ENCODE measurements at places on chromosomes 5 and 9.

GRCh38 chr5:168770036-168770498 lies 190.9 kb upstream of the PANK3 start:
- DNase-seq, result no peak

DNA sequence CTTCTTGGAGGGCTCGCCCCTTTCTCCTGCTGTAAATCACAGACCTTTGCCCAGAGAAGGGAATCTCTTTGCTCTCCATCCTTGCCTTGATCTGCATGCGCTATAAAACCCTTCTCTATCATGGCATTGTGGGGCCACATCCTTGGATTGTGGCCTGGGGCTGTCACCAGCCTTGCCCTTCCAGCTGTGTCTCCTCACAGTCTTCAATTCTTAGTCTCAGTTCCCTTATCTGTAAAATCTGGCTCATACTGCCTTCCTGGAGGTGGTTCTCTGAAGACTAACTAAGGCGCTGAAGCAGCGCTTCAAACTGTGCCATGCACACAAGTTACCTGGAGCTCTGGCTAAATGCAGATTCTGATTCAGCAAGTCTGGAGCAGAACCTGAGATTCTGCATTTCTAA lies 53.4 kb upstream of the RARS1 start:
- DNase-seq, result no peak

- no peak for DNase-seq
Observed at GRCh38 chr5:25091921-25092320, 447.1 kb upstream of the CDH10 start.

DNA sequence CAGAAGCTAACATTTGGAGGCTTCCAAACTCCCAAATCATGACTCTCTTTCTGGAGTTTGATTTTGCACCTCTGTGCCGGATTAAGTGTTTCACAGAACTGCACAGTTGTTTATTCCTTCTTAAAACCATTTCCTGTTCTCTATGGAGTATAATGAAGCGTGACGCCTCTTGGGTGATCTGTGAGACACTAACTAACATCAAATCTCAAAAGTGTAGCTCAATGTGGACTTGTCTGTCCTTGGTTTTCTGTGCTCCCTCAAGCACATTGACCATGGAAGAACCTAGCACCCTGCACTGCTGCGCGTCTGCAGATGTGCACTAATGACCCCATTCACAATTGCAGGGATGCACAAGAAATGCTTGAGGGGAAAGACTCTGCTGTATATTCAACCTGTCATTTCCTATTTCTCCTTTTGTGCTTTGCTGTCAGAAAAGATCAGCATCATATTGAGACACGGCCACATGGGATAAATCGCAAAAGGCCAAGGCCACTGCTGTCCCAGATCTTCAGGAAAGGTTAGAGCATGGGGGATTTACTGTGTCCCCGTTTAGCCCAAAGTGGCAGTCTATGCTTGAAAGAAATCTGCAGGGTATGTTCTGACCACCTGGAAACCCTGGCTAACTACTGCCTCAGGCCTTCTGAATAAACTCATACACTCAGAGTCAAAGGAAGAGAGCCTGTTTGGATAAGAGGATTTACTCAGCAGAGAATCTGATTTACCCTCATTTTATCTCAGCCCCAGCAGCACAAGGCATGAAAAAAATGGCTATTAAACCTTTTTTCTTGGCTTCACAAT lies 109.6 kb downstream of the BAAT start:
- no peak for DNase-seq

DNA sequence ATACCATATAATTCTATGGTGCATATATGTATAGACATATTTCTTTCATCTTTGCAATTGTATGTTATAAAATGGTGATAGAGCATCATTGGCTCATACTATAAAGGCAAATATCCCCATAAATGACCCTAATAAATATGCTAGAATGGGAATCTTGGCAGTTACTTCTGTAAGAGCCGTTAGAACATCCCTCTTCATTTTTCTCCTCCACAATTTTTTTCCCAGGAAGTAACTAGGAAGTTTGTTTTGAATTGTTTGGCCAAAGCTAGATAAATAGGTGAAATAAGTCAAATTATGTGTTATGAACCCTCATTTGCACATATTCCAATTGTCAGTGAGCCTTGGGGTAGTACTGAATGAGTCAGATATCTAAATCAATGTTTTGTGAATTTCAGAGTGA lies 209.9 kb downstream of the ADAMTSL1 start:
- no peak for DNase-seq

DNA sequence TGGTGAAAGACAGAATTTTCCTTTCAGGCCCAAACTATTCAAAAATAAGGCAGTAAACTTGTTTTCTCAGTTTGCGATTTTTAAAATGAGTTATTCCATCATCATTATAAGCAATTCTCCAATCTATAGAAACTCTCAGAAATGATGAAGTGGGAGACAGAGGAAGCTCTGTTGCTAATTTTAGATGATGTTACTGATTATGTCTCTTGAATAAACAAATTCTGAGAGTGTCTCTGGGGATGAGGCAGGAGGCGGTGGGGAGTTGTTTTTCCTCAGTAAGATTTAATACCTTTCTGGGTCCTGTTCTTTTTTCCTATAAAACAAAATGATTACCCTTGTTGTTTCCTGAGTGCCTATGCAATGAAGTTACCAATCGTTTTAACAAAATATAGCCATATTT lies 43.9 kb upstream of the TEX48 start:
- DNase-seq, result no peak

GRCh38 chr5:180717989-180718388 lies 21.9 kb downstream of the OR2Y1 start:
- no peak for DNase-seq

GRCh38 chr5:148297731-148298130 lies 14.5 kb upstream of the SPINK7 start:
- DNase-seq, result no peak

- DNase-seq, result no peak
Observed at GRCh38 chr5:135718151-135718550, 116.3 kb upstream of the SLC25A48 start.

DNA sequence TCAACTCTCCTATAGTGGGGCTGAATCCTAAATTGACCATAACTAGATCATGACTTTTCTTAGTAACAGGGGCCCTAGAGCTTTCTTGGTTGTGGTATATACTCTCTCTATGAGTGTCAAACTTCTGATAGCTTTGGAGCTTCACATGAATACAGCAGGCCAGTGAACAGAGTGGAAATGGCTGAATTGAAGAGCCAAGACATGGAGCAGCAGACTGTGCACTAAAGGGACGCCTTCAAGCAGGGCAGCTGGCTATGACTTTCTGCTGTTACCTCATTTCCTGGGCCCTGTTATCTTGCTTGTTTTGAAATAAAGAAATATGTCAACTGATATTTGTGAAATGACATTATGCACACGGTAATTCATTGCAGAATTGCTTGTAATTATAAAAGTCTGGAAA lies 16.4 kb downstream of the CDO1 start:
- DNase-seq, result no peak

DNA sequence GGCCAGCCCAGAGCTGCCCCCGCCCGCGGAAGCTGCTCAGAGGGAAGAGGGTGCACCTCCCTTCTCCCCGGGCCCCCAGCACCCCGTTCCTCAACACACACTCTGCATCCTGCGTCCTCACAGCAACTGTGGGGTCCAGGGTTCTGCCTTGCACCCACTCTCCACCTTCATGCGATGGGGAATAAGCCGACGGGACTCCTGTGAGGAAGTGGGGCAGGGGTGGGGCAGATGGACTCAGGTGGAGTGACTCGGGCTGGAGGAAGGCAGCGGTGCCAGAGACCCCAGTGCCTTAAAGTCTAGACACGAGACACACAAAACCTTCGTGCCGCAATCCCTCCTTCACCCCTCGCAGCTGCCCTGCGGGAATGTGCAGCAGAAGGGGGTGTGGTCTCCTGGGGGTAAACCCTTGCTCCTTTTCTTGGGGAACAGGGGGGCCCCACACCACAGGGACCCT lies 8.6 kb downstream of the BRD3 start:
- no peak for DNase-seq

DNA sequence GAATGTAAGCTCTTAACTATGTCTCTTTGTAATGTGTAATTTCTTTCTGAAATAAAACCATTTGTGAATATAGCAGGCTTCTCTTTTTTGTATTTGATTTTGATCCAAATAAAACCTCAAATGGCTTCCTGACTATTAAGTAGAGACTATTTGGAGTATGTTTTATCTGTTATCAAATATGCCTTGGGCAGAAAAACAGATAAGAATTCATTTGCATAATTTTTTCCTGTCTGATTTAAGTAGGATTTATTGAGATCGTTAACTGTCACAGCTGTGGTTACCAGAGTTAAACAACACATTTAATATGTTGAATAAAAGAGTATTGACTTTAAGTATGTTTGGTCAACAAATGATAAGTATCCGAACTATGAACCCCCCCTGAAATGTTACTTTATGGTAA lies 104.9 kb downstream of the MELK start:
- no peak for DNase-seq

GRCh38 chr9:99964336-99964735 lies 57.9 kb downstream of the STX17 start:
- DNase-seq, result no peak
